ENCODE measurements at places on chromosomes 7 and 10. TPM values are rescaled to one million over a fixed set of nuclear protein-coding genes. Genes with fewer than 3 reads are reported as not detected.
A peak's percentile ranks its signal among the peaks of the same experiment; 100 is the strongest.

Gene PON1
- polyA plus RNA-seq = not detected

Gene ACTR3C
- polyA plus RNA-seq = 0.76 TPM

Gene TAS2R5
- polyA plus RNA-seq = not detected

Gene TFAM
- 34.4 TPM for polyA plus RNA-seq

Gene NUPR2
- polyA plus RNA-seq = not detected

Gene PKD1L1
- not detected for polyA plus RNA-seq

Gene THSD7A
- polyA plus RNA-seq = under 0.01 TPM

Gene GOLGA7B
- polyA plus RNA-seq = not detected

Gene ZNF365
- polyA plus RNA-seq = not detected

Gene ADAM22
- not detected for polyA plus RNA-seq

Gene MXI1
- polyA plus RNA-seq = 25.7 TPM

Gene ZNF804B
- polyA plus RNA-seq = not detected

DNA sequence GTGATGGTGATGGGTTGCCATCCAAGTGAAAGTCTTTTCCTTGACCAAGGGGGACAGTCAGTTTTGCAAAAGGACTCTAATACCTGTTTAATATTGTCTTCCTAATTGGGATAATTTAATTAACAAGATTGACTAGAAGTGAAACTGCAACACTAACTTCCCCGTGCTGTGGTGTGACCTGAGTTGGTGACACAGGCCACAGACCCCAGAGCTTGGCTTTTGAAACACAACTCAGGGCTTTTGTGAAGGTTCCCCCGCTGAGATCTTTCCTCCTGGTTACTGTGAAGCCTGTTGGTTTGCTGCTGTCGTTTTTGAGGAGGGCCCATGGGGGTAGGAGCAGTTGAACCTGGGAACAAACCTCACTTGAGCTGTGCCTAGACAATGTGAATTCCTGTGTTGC, 6.9 kb downstream of the PPIF start:
- no peak for DNase-seq

- DNase-seq = no peak
Observed at GRCh38 chr7:92682903-92683539, 92.8 kb upstream of the FAM133B start.

DNA sequence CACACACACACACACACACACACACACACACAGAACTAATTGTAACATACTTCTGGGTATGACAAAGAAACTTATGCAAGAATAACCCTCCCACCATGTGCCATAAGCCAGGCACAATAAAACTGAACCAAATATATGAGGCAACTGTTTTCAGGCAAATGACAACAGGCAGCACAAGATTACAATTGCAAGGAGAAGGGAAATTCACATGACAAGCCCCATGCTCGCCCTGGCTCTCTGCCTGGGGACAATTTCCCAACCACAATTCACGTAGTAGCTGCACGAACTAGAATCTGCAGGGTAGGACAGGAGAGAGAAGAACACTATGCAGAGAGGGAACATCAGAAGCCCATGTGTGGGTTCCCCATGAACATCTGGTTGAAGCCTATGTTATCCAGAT, 143.3 kb downstream of the CALN1 start:
- DNase-seq = no peak

DNA sequence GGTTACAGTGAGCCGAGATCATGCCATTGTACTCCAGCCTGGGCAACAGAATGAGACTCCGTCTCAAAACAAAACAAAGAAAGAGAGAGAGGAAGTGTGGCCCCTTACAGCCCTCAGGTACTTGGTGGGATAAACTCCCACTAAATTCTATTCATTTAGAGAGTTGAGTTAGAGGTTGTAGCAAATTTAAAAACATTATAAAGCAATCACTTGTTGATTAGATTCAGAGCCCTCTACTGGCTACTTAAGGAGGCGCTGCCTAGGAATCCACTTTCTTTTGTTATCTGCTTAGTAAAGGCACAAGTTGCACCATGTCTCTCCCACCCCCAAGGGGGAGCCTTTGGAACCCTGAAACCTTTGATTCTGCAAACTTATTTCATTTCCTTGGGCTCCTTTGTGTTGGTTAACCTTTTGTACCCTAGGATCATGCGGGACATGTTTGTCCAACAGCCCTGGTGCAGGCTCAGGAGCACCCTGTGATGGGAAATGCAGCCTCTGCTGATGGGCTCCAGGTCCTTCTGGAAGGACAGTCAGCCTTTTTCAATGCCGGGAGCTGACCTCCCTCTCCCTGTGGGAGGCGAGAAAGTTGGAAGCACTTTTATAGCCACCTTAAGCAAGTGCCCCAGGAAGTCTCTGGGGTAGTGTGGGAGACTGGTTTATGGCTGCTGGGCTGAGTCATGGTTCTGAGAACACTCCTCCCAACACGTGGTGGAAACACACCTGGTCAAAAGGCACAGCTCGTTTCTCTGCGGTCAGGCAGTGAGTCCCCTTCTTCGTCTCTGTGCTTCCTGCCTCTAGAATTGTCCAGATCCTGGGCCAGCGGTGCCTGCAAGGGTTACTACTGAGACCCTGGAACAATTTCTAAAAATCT, 2.3 kb downstream of the HKDC1 start:
- DNase-seq = peak; percentile 46

DNA sequence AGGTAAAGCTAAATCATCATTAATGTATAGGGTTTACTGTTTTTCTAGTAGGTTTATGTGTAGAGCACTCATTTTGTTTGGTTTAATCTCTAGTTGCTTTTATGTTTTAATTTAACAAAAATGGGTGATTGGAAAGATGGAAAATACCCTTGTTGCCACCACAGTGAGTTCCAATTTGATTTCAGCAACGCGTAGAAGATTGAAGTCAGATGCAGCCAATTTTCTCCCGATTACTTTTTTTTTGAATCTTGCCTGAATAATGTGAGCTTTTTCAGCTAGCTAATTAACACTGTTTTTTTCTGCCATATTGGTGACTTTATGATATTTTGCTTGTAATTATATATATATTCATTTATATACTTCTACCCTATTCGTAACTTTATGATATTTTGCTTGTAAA, 293.8 kb downstream of the SDK1 start:
- DNase-seq = no peak

GRCh38 chr10:22346096-22346661, 883 bp downstream of the SPAG6 start:
- DNase-seq = no peak

DNA sequence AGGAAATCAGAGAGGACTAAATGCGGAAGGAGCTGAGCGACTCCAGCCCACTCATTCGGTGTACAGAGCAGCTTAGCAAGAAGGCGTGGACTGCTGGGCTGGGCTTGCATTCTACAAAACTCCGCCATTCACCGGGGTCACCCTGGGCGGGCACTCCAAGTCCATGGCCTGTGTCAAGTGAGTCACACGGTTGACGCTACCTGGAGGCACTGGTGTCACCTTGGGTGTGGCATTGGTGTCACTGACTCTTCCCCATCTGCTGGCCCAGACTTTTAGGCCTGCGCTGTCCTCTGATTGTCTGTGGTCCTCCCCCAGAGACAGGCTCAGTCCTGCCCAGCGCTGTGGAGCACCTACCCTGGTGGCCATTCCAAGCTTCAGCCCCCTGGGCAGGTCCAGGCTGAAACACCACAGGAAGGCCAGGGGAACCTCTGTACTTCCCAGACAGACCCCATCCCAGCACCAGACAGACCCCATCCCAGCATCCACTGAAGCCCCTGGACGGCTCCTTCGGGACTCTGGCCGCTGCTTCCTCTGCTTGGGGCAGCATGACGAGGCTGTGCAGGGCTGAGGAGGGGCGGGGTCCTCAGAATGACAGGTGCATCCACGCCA, 30.6 kb upstream of the CNPY1 start:
- DNase-seq = no peak

DNA sequence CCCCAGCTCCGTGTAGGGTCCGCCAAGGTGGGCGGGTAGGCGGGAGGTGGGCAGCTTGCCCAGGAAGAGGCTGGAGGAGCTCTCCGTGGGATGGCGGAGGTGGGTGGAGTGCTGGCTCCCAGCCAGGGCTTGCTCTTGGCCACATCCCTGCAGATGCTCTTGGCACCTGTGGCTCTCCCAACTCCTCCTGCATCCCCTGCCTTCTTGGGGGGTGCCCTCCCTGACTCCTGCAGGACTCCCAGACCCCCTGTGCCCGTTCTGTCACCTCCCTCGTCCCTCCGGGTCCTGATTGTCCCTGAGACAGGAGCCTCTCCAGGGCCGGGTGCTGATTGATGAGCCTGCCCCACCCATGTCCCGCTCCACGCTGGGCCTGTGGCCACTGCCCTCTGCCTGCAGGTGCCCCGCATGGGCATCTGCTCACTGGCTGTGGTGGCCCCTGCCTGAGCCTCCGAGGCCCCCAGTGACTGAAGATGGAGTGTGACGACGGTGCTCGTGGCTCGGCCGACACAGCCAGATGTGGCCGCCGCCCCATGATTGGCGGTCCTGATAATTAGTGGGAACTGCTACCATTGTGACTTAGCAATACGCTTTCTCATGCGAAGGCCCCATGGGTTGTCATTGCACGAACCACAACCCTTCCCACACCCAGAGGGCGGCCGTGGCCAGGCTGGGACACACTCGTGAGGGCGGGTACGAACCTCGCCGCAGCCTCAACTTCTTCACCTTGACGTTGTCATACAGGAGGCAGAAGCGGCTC, 23.6 kb downstream of the CFAP46 start:
- no peak for DNase-seq

GRCh38 chr10:111705021-111705420, 478.5 kb downstream of the GPAM start:
- DNase-seq = no peak

DNA sequence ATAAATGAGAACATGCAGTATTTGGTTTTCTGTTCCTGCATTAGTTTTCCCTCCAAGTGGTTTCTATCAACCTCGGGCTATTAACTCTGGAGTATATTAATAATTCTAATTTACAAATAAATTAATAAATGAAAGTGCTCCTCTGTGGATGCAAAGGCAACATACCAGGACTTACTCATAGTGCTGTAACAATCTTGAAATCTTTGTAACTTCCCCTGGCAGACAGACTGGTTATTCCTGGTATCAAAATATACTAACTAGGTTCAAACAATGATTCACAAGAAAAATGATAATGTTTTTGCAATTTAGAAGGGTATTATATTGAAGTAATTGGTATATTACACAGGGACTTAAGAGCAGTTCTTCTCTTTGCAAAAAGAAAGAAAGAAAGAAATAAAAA, 177.2 kb downstream of the FANK1 start:
- DNase-seq = no peak

DNA sequence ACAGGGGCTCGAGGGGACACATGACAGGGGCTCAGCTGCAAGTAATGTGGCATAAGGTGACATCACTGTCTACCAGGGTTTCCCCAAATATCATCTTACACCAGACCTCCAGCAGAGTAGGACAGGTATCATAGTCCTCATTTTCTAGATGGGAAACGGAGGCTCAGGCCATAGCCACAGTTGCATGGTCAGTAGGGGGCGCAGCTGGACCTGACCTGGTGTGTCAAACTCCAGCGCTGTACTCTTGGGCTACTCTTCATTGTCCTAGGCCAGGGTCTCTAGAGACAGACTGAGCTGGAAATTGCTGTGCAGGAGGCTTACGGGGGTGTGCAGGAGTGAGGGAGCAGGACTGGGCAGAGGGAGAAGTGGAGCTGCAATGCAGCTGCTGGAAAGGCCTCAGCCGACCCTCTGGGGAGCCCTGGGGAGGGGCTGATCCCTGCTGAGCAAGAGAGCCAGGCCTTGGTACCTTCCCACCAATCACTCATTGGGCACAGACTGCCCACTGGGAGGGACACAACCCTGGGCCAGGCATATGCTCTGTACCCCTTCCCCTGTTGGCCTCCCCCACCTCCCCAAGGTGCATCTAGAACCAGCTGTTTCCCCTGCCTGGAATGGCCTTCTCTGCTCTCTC, 89.9 kb downstream of the CDH23 start:
- no peak for DNase-seq
